A172 (cell line): ENCODE measurements at places on chromosomes 12 and 14. TPM values are rescaled to one million over a fixed set of nuclear protein-coding genes. Genes with fewer than 3 reads are reported as not detected.

- no peak for DNase-seq
Measured at GRCh38 chr14:72826039-72826438, 67.9 kb downstream of the DPF3 start.

- no peak for DNase-seq
Measured at GRCh38 chr12:91332302-91332701, 149.7 kb upstream of the DCN start.

DNA sequence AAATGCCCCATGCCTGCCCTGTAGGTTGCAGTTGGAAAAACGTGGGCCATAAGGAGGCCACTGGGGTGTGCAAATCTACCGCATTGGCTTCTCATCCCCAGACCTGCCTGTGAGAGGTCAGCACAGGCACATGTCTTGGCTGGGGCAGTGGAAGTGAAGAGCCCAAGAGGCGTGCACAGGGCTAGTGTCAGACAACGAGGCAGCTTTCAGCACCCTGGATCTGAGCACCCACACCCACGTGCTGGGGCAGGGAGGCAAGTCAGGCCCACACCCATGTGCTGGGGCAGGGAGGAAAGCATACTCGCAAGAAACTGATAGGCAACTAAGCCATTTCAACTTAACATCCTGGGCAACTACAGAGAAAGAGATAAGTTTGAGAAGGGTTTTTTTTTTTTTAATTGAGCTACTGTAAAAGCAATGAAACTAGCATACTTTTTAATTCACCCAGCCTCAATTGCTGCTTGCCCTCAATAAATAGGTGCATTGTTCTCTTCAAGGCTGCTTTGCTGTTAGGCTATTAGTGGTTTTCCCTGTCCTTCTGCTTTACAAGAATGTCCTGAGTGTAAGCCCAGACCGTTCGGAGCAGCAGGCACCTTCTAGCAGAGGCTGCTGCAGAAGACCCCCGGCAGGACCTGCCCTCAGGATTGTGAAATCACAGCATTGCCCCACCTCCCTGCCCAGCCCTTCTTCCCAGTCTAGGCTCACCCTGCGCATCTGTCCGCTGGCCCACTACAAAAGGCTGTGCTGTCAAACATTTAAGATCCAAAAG is 355.3 kb upstream of the FKBP4 start:
- no peak for DNase-seq

DNA sequence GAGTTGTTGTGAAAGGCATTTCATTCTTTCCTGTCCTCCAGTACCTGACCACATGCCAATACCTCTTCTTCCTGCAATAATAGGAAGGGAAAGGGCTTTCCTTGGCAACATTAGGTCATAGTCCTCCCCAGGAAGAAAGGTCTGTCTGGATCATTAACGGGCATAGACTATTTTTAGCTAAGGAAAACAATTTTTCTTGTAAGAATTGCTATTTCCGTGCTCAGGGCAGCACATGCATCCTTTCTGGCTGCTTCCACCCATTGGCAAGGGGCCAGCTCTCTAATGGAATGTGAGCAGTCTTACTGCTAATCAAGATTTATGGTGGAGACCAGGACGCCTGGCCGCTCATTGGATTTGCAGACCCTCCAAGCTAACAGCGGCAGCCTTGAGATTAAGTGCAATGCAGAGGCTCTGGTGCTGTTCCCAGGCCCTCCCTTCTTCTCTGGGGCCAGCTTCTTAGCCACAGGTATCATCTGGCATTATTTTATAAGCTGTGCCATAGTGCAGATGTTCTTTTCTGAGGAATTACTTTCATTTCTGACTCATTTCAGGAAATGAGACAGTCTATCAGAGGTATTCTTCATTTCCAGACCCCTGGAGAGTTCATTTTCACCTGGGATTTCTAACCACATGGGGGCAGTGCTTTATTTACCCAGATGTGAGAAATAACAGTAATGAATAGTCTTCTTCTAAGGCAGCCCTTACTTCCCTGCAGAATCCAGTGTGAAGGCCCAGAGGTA is 52.9 kb downstream of the ANO6 start:
- DNase-seq = peak; percentile 94

- DNase-seq = no peak
Measured at GRCh38 chr12:115296613-115297198, 612.7 kb upstream of the TBX3 start.

- DNase-seq = no peak
Measured at GRCh38 chr12:25107920-25108319, 87.0 kb downstream of the DNAI7 start.

- no peak for DNase-seq
Measured at GRCh38 chr14:82445810-82446570, 912.3 kb upstream of the SEL1L start.

GRCh38 chr12:105018012-105018411 is 31.9 kb downstream of the NOPCHAP1 start:
- no peak for DNase-seq

- DNase-seq = peak; percentile 73
Measured at GRCh38 chr12:131894313-131894860, at the start of gene ULK1. Gene ULK1, plus strand, starts transcription at chr12:131894622. Its CDS starts 380 bp downstream, at chr12:131895002.

DNA sequence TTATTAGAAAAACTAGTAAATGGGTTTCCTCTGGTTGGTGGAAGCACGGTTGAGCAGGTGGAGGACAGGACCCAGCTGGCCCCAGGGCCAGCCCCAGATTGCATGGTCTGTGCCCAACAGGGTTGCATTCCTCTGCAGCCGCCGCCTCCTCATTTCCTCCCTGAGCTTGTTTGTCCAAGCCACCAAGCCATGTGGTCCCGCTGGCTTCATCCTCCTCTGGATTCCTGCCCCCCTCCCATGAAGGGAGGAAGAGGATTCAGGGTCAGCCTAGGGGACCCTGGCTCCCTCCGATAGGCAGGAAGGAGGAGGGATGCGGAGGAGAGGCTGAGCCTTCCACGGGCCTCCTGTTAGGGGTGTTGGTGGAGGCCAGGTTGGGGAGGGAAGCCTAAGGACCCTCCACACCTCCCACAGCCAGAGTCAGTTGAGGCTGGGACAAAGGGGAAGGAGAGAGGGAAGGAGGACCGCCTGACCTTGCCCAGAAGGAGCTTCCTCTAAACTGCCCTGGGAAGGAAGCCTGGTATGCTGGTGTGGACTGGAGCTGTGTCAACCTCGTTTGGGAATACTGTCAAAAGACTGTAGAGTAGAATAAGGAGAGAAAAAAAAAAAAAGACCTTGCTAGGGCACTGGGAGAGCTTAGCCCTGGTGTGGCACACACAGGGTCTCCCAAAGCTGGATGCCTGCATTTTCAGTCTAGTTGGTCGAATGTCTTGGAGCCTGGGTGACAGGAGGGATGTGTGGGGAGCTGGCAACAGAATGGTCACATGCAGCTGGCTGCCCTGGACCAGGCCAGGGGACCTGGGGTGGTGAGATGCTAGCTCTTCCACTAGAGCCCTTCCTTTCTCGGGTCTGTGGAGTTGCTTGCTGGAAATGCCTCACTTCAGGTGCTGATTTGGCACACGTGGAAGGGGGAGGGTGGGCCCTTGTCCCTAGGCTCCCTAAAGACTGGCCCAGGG is 42.4 kb downstream of the PLEKHG3 start:
- no peak for DNase-seq

DNA sequence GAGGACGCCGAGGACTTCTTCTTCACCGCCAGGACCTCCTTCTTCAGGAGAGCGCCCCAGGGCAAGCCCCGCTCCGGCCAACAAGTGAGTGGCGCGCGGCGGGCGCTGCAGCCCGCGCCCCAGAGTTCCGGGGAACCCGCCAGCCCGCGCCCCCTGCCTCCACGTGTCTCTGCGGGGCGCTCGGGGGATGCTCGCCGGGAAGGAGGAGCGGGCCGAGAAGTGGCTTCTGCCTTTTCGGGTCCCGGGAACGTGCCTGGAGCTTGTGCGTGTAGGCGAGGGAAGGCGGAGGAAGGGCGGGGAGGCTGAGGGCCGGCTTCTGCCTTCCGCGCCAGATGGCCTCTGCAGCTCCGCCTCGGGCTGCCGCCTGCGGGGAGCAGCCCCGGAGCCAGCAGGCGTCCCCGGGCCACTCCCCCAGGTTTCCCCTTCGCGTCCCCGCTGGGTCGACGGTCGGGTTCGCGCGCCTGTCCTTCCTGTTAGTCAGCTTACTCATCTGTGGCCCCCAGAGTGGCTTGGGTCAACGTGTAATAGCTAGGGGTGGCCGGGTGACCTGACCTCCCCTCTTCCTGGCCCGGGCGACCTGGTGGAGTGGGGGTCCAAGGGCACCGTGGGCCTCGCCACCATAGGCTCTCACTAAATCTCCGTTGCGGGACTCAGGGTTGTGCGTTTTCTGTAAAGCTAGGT is 505 bp downstream of the RASSF3 start:
- DNase-seq = peak; percentile 29

- DNase-seq = no peak
Measured at GRCh38 chr14:58367296-58367695, 28.4 kb upstream of the TOMM20L start.

DNA sequence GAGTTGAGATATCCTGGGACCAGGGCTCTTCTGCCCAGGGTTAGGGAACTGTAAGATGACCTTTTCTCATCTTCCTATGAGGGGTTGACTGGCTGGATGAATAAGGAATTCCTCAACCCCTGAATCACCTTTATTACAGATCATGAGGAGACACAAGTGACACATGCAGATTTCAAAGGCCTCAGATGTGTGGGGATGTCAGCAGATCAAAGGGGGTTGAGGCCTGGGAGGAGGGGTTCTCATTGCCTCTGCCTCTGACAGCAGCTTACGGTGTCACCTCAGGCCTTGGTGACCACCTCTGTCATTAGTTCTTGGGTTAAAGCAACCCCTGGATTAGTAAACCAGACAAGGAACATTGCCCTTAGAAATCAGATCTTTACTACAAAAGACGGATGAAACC is 2.1 kb upstream of the KRT72 start:
- no peak for DNase-seq

DNA sequence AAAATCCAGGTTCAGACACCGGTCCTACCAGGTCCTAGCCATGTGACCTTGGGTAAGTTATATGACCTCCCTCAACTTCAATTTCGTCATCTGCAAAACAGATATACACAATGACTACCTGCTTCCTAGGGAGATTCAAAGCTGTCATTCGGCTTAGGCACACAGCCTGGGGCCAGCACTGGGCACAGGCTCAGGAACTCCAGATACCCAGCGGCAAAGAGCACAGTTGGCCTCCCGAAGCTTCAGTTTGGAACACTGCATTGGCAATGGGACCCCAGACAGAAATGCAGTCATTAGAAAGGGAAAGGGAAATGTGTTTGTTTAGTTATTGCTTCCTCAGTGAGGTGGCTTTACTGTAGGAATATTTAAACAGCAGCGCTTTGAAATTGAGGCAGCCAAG is 11.4 kb downstream of the PLEKHG6 start:
- no peak for DNase-seq

- DNase-seq = no peak
Measured at GRCh38 chr12:6959058-6959804, 8.1 kb downstream of the PTPN6 start.

GRCh38 chr12:55996715-55997534 is at the start of gene SUOX:
Gene SUOX, plus strand, starts transcription at chr12:55997276. Its CDS starts 4,946 bp downstream, at chr12:56002222.
- peak; percentile 95 for DNase-seq

DNA sequence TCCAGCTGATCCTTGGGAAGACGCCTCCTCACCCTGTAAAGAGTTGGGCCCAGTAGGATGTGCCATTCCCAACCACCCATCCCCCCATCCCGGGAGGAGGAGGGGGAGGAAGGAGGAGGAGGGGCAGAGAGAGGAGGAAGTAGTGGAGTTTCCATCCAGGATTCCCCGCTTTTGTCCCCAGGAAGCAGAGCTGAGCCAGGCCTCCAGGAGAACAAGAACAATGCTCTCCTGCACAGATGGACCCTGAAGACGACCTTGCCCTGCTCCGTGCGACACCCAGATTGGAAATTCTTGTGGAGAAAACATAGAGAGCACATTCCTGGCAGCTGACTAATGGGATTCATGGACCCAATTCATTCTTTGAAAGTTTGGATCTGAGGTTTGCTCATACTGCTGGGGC is 132.3 kb upstream of the CRY1 start:
- peak; percentile 52 for DNase-seq

GRCh38 chr12:90042920-90043641 is 334.4 kb upstream of the ATP2B1 start:
- no peak for DNase-seq

GRCh38 chr12:106997916-106998315 is 11.0 kb upstream of the MTERF2 start:
- no peak for DNase-seq

DNA sequence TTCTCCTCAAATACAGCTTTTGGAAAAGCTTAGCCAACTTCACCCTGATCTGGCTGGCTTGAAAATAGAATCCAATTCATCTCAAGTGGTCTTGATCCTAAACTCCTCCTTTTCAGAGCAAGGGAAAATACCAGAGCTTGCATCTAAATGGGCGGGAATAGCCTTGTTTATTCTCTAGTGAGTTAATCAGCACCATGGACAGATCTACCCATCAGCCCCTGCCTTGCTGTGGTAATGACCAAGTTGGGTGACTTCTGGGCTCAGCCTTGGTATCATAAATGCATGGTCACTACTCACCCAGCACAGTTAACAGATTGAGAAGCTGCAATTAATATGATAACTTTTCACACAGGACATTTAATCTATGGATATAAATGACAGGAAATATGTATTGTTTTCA is 196.6 kb downstream of the GLT1D1 start:
- no peak for DNase-seq

NPAS3 gene
- total RNA-seq = 0.41 TPM in 2 replicates

AICDA gene
- total RNA-seq = not detected in 2 replicates

OR11H12 gene
- total RNA-seq = not detected in 2 replicates

DLGAP5 gene
- total RNA-seq = 49.8 and 58.4 TPM in 2 replicates

PLA2G1B gene
- total RNA-seq = not detected in 2 replicates

IL22 gene
- not detected in 2 replicates for total RNA-seq

SIX1 gene
- total RNA-seq = 1.4 and 3.2 TPM in 2 replicates

DNAJC22 gene
- total RNA-seq = 12.6 and 13.1 TPM in 2 replicates

RIMBP2 gene
- not detected in 2 replicates for total RNA-seq

OR6C6 gene
- total RNA-seq = not detected in 2 replicates

PMEL gene
- total RNA-seq = 1.1 and 2.0 TPM in 2 replicates

ADAM21 gene
- 0.17 and 0.41 TPM in 2 replicates for total RNA-seq

GPRC5D gene
- not detected in 2 replicates for total RNA-seq

MFAP5 gene
- 0.65 and 2.4 TPM in 2 replicates for total RNA-seq

PPTC7 gene
- 2.7 and 3.6 TPM in 2 replicates for total RNA-seq

CLIP1 gene
- total RNA-seq = 52.0 and 58.5 TPM in 2 replicates

MYO1H gene
- not detected in 2 replicates for total RNA-seq

MMP17 gene
- total RNA-seq = 3.7 and 5.7 TPM in 2 replicates
